ENCODE measurements at places on chromosomes 7 and 10.

DNA sequence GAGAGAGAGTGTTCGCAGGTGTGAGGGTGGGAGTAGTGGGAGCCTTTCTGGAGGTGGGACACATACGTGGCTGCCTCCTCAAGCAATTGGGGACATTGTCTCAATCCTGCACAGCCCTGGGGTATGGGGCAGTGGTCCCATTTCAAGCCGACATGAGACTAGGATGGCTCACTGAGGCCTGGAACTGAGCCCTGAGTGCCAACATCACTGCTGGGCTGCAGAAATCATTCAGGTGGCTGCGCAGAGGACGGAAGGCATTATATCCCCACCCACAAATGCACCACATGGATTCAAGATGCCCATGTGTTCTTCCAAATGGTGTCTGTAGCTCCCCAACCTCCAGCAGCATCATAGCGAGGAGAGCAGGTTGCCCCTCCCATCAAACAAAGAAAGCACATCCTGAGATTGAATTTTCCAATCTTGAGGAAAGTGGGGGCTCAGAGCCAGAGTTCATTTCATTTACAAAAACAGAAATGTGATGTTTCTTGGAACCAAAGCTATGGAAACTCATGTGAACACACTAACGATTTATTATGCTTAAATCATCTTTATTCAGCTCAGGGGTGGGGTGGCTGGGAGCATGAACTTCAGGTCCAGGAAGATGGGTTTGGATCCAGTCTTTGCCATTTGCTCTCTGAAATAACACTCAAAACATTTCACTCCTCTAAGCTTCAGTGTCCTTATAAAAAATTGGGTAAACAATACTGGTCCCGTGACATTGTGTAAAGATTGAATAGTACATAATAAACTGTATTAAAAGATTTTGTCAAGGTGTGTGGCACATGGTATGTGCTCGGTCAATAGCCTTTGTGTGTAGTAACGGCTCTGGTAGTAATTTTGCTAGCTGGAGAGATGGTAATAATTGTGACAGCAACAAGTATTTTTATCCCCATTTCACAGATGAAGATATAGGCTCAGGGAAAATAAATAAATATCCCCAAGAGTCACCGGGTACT is 4.6 kb downstream of the SFTPA2 start:
- no peak for DNase-seq

DNA sequence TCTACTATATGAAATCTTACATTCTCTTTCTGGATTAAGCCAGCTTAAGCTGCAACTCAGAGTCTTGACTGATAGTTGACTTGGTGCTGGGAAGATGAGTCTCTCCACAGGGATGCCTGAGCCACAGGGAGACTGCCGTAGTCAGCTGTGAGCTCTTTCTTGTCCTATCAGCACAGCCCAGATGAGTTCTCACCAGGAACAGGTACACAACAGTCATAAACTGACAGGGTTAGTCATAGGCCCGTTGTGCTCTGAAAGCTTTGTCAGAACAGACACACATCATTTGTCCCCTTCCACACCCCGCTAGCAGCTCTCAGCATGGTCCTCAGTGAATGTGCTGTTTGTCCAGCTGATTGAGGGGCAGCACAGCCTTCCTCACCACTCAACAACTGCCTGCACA is 221.6 kb downstream of the RPS24 start:
- peak; percentile 31 for DNase-seq

- DNase-seq: no peak
Measured at GRCh38 chr10:72561745-72562166, 64.1 kb downstream of the MICU1 start.

DNA sequence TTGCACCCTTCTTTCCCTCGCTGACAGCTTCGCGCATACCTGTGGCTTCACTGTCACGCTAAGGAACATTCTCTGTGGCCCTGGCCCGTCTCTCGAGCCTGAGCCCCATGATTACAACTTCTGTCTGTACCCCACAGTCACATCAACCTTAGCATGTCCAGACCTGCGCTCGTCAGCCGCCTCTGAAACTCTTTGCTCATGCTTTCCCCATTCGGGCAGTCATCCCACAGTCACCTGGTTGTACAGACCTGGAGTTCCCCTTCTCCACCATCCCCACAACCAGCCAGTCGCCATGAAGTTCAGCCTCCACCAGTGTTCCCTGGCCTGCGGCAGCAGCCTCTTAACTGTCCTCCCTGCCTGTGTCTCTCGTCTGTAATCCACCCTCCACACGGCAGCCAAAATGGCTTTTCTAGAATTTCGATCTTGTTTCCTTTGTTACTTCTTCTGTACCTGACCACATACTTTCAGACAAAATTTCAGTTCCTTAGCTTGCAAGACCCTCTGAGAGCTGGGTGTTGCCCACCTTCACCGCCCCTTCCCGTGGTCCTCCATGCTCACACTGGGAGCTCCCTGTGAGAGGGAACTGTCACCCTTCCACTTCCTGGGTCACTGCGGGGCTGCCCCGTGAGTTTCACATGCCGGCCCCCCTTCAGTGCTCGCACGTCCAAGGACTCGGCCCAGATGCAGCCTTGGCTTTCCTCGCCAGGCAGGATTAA is 229.2 kb downstream of the CELF2 start:
- no peak for DNase-seq

DNA sequence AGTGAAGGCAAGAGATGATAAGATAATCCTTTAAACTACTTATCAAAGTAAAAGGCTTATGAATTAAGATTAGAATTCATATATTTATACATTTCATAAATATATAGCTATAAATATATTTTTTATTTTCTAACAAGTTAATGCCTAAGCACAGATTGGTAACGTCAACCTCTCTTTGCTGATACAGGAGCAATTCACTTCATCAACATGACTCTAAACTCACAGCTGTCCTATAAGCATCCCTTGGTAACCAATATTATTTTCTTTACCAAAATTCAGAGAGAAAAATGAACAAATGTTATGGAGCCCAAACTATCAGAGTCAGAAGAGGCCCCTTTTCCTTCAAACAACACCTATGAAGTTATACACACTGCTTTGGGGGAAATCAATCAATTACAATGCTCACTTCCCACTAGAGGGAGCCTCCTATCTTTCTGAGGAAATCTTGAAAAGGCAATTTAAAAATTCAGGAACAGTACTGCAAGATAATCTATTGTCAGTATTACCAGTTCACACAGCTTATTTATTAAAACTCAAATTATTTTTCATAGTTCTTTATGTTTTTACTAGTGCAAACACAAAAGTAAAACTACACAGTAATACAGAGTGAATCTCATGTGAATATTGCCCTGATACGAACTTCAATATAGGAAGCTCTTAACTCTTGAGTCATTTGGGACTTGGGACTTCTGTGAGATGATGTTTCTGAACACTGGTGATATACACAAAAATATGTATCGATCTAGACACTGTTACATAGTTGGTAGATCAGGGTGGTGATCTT is 51.0 kb upstream of the NOBOX start:
- no peak for DNase-seq

- DNase-seq: no peak
Measured at GRCh38 chr7:80937336-80937735, 18.5 kb upstream of the SEMA3C start.

DNA sequence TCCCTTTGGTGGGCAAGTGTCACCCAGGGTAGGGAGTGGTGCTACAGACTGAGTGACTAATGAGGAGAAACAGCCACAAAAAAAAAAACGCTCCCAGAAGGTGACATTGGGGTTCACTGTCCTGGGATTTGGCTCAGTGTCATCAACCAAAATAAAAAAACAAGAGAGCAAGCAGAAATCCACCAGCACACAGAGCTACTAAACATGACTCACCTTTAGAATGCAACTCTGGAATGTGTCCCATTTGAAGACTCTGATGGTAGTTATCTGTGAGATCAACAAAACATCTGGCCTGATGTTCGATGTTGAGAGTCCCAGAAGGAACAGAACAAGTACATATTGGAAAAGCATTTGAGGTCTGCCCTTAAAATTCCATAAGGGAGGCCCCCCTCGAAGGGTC is 200.3 kb upstream of the LYZL2 start:
- peak; percentile 19 for DNase-seq

DNA sequence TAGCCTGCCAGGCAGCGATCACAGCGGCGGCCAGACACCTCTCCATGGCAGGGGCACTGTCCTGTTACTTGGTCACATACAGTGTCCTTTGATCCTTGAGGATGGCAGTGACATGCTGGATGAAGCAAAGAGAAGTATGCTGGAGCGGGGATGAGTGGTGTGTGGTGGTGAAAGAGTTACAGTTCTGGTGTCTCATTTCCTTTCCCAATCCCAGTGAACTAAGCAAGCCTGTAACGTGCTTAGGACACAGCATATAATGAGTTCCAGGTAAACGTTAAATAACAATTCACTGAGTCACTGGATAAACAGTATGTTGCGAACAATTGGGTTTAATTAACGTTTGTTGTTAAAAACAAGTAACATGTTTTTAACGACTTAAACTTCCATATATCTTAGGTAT is 63.5 kb upstream of the LAMB1 start:
- DNase-seq: no peak

- DNase-seq: no peak
Measured at GRCh38 chr10:63120554-63120953, 12.6 kb upstream of the NRBF2 start.

GRCh38 chr10:3408603-3409365 is 236.2 kb upstream of the PITRM1 start:
- no peak for DNase-seq

DNA sequence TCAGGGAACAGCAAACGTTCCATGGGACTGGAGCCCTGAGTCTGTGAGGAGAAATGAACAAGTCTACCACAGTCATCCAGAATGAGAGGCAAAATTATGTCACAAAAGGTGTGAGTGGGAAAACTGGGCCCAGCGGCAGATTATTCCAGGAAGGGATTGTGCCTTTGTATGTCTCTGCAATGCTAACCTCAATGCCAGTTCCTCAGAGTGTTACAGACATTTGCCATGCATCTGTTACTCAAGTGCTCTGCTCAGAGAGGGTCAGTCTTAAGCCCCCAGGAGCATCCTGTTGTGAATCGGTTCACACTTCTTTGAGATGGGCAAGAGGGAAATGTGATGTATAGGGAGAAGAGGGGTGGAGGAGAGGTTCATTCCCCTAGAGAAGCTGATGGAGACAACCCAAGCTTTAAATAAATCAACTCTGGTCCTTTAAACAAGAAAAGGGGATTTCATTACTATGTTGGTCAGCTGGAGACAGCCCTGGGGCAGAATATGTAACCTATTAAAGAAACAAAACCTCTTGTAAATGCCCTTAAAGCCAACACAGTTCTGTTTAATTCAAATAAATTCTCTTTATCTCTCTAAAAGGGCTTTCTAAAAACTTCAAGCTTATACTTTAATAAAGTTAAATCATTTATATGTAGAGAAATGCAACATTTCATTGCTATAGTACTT is 85.9 kb upstream of the GRB10 start:
- peak; percentile 47 for DNase-seq

DNA sequence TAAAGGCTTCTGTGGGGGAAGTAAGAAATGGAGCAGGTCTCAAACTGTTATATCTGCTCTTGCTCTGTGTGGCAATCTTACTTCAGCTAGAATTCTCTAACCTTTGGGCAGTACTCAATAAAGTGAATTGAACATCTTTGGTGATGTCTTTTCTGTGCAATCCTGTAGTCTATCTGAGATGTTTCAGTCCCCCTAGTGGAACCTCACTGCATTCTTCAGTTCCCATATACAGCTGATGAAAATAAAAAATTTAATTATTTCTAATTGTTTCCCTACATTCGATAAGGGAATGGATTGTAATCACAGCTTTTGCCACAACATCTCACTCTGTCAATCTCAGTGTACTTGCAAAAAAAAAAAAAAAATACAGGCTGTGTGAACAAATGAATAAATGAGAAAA is 522.6 kb downstream of the DNAJB9 start:
- no peak for DNase-seq

GRCh38 chr10:129330211-129330610 is 136.8 kb upstream of the MGMT start:
- DNase-seq: no peak

- no peak for DNase-seq
Measured at GRCh38 chr7:122550545-122550944, 148.4 kb downstream of the RNF133 start.

DNA sequence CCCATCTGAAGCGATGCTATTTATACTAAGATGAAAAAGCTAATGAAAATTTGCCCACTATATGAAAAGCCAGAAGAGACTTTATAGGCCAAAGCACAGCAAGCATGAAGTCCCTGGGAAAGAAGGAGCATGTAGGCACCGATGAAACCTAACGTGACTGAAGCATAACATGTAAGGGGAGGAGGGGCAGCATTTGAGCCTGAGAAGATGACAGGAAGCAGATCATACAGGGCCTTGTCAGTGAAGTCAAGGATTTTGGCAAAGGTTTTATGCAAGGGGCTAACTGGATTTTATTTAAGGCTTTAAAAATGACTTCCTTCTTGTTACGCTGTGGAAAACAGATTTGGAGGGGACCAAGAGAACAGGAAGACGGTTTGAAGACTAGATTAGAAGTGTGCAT is 744.0 kb downstream of the PHTF2 start:
- no peak for DNase-seq

DNA sequence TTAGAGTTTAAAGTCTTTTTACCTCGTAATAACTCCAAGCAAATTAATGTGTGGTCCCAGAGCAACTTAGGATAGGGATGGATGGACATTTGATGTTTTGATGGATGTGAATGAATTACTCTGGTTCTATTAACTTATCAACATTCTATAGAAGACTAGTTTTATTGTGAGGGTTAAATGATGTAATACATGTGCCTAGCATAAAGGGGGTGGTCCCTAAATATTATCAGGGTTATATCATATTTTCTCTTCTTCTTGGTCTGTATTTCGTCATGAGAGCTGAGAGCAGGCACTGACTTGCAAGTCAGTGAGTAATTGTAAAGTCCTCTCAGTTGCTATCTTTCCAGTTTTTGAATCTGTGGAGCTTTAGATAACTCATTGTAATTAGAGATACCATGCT is 219.3 kb downstream of the GATA3 start:
- no peak for DNase-seq

GRCh38 chr10:95976362-95977229 is 66.8 kb upstream of the CCNJ start:
- no peak for DNase-seq

- DNase-seq: no peak
Measured at GRCh38 chr10:79127151-79127961, 58.6 kb downstream of the ZMIZ1 start.

GRCh38 chr7:21300692-21301091 is 127.2 kb upstream of the SP4 start:
- DNase-seq: no peak

- DNase-seq: peak; percentile 38
Measured at GRCh38 chr10:132575320-132576201, 38.0 kb downstream of the INPP5A start.

GRCh38 chr10:7054915-7055314 is 355.9 kb downstream of the SFMBT2 start:
- DNase-seq: no peak

DNA sequence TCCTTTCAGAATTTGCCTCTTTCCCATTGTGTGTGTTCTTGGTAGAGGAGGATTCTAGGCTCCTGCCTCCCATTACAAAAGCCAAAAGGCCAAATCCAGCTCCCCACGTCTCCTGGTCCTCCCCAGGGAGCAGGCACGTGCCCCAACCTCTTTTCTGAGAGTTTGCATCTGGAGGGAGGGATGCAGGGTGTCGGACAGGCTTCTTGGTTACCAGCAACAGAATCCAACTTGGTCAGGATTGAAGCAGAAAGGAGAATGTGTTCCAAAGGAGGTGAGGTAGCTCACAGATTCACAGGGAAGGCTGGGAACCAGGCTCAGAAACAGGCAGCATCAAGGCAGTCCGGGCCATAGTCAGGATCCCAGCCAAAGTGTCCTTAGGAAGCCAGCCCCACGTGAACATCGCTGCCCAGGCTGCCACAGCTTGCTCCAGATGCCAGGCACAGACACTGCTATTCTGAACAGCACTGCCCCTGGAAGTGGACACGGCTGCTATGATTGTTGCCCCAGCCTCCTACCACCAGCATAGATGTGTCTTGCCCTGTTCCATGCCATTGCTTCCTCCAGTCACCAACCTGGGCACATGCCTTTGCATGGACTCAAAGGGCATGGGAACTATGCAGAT is 264.2 kb upstream of the ZMIZ1 start:
- DNase-seq: no peak

Measured in kidney epithelial cell (primary cell).